ENCODE measurements at places on chromosomes 11 and 22.

- DNase-seq: no peak
Observed at GRCh38 chr11:31127290-31127689, 242.2 kb downstream of the DCDC1 start.

DNA sequence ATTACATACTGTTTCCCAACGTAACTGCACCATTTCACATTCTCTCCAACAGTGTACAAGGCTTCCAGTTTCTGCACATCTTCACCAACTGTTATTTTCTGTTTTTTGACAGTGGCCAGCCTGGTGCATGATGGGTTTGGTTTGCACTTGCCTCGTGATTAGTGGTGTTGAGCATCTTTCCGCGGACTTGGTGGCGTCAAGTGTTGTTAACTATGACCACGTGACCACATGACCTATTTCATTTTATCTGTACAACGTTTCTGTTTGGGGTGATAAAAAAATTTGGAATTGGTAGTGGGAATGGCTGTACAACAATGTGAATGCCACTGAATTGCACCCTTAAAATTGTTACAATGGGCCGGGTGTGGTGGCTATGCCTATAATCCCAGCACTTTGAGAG is 2.5 kb upstream of the YPEL1 start:
- no peak for DNase-seq

GRCh38 chr11:130614591-130614990 is 166.1 kb downstream of the ADAMTS15 start:
- DNase-seq: no peak

DNA sequence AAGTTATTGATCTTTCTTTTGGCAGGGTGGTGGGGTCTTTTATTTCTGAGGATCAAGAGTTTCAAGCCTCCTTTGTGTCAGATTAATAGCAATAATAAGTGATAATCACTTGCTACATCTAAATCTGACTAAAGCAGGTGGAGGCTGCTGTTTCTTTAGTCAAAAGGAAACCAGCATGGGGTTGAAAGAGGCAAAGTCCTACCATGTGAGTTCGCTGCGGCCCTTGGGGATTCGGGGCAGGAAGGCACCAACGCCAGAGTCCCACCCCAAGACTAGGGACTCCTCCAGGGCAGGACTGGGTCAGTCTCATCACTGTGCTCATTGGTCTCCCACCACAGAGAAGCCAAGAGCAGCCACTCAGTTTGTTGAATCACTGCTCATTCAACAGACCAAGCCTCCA is 73.0 kb downstream of the TENM4 start:
- DNase-seq: no peak

DNA sequence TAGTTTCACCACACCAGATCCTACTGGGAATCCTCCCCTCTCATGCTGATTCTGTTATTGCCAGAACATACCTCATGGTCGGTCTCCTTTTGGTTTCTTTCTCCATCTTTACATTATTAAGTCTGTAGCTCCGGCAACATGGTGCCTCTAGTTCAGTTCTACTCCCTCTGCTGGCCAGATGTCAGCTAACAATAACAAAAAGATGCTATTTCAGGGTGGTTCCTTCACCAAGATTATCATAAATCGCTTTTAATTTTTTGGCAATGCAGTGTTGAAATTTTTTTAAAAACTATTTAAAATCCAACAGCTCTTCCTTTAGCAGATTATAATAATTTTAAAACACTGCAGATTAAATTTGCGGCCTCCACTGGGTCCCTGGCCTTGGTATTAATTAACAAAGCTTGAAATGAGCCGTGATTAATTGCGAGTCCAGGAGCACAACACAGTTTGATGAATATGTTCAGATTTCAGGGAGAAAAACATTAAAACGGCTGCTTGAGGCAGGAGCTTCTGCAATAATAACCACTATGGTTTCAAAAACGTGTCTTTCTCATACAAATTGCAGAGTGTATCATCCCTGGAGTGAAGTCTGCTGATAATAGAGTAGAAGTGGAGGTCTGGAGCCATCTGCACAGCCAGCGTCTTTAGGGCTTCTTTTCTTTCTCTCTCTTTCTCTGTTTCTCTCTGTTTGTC is 492.9 kb upstream of the KIRREL3 start:
- DNase-seq: no peak

DNA sequence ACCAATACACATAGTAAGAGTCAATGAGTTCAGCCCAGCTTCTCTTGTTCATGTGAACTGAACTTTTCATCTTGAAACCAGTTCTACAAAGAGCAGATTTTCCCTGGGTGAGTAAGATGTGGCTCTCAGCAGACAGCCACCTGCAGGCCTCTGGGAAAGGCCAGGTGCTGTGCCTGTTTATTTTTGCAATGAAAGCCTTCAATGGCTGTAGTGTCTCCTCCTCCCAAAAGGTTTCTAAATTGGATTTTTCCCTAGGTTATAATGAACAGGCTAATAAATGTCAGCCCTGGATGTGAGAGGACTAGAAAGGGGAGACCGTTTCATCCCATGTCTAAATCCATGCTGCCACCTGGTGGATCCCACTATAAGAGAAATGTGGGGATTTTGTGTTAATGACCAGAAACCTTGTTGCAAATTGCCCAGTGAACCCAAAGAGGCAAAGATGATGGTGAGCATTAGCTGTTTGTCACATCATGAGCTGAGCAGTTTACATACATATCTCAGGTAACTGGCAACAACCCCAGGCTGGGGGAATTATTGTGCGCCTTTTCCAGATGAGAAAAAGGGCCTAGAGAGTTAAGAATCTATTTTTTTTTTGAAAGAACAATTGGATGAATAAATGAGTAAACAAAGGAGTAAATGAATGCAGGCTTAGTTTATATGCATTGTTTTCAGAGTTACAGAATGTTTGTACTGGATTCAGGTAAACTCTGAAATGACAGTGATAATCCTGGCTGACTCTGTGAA is 12.7 kb downstream of the C11orf91 start:
- peak; percentile 65 for DNase-seq

DNA sequence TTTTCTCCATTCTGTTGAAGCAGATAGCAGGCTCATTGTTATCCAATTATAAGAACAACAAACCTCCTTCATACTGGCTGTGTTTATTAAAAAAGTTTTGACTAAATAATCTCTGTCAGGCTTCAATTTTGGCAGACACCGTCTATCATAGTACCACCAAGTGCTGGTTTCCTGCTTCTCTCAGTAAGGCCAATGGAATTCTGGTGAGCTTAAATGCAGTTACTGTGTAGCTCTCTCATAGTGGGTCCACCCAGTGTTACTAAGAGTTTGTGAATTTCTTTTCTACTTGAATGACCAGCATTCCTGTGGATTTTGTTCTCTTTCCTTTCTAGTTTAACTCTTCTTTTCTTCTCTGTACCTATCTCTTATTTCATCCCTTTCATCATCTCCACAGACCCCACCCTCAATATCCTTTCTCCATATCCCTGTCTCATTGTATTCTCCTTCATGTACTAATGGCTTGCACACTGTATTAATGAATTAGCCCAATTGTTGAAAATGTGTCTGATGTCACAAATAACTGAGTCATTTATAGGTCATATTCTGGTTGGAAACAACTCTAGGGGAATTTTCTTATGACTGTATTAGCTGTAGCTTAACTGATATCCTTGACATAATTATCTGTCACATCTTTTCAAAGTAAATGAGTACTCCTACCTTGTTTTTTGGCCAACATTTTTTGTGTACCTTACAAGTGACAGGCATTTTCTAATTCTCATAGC is 372.1 kb downstream of the FAT3 start:
- no peak for DNase-seq

DNA sequence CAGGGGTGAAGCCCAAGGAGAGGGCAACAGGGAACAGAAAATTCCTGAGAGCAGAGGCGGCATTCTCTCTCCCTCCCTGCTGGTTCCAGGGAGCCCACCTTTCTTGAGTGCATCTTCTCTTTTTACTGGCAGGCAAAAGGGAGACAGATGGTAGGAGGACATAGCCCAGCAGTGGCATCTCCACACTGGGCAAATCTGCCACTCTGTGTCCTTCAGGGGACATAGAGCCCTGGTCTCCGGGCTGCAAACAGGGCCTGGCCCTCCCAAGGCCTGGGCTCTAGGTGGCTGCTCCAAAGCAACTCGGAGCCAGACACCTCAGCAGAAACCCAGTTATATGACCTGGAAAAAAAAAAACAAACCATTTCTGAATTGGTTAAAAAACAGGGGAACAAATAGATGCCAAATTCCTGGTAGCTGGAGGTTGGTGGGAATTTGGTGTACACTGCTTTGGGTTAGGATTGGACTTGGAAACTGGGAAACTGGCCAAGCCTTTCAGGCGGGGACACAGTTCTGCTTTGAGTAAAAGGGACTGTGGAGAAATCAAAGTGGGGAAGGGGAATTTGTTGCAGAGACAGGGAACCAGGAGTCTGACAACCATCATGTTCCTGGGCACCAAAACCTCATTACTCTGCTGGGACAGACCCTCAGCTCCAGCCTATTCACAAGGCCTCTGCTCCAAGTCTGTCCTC is 23.6 kb upstream of the DKK3 start:
- DNase-seq: no peak

DNA sequence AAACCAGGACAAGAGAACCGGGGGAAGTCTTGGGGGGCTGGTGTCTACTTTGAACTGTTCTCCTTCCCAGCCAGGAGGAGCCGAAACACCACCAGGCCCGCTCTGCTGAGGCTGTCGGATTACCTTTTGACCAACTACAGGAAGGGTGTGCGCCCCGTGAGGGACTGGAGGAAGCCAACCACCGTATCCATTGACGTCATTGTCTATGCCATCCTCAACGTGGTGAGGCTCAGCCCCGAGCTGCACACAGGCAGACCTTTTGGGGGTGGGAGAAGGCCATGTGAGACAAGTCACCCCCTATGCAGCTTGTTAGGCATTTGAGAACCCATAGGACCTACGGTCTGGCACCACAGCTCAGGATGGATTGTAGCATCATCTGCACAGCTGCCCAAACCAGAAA is 2.8 kb downstream of the HTR3A start:
- DNase-seq: no peak

DNA sequence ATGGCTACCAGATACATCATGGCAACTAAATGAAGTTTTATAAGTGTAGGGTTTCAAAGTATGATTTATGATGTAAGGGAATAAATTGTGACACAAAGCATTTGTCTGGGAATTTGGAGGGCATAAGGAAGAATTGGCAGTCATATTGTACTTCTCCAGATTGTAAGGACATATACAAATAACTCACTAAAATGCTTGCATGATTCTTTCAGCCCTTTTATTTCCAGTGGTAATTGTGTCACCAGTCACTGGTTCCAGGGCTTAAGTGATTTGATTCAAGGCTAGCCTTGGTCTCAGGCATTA is 299.4 kb upstream of the ANO5 start:
- no peak for DNase-seq

Measured in amniotic stem cell (primary cell).